ENCODE measurements at places on chromosomes 4 and X. TPM values are rescaled to one million over a fixed set of nuclear protein-coding genes. Genes with fewer than 3 reads are reported as not detected.
A peak's percentile ranks its signal among the peaks of the same experiment; 100 is the strongest.

Gene DUX4
- total RNA-seq: not detected

Gene ART3
- not detected for total RNA-seq

Gene TLR2
- total RNA-seq: 0.13 TPM

Gene LNX1
- 4.0 TPM for total RNA-seq

GRCh38 chr4:138509346-138509745, 267.2 kb upstream of the SLC7A11 start:
- DNase-seq: no peak

- peak; percentile 18 for DNase-seq
Measured at GRCh38 chr4:43132010-43132582, 239.6 kb downstream of the GRXCR1 start.

- DNase-seq: no peak
Measured at GRCh38 chr4:170242471-170242870, 152.7 kb upstream of the AADAT start.

DNA sequence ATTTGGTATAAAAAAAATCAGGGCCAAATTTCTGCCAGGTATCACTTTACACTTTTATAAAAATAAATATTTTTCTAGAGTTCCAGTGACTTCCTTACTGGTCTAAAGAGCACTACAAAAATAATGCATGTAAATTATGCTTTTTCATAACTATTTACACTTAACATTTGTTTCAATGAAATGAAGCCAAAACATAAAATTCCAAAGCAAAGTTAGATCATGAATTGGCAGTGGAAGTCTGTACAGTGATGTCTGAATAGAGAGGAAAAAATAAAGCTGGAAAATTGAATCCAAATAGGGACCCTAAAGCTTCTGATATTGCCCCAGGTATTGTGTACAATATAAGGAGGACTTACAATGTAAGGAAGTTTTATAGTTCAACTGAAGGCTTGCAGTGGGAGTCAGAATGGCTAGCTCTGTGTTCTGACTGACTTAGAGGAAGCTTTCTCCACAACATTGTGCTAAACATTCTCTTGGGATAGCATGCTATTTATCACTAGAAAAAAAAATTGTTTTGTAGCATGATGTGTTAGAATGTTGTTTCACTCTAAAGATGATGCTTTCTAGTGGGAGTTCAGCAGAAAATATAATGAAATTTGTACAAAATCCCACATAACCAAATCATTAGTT, 288.2 kb upstream of the UGT8 start:
- DNase-seq: no peak

GRCh38 chrX:63784902-63785707, at the start of gene ARHGEF9:
Gene ARHGEF9 (minus strand): TSS chrX:63785214. CDS start chrX:63785145, 69 bp downstream.
- DNase-seq: no peak

DNA sequence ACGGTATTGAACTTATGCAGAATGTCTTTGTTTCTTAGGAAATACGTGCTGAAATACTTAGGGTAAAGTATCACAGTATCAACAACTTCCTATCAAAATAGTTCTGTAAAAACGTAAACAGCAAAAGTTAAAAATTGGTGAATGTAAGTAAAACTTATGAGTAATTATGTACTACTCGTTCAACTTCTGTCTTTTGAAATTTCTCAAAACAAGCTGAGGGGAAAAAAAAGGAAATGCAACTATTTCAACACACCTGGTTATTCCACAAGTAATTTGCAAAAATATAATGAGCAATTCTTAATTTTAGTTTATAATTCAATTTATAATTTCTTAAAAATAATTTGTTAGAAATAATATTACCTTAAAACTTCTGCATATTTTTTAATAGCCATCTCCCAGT, 8.3 kb downstream of the PPID start:
- DNase-seq: no peak

GRCh38 chr4:4914059-4914820, 54.8 kb downstream of the MSX1 start:
- peak; percentile 15 for DNase-seq

DNA sequence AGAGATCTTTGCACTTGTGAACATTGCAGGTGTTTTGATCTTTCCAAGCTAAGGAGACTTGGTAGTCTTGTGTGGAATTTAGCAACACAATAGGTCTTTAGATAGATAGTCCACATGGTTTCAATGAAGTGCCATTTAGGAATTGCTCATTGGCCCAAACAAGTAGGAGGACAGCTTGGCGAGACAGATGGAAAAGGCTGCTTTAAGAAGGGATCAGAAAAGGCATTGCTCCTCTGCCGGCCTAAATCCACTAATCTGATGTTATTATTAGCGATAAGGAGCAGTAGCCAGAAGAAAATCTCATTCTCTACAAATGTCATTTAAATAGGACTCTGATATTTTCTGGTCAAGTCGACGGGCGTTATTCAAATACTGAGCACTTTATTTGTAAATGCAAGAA, 99.7 kb downstream of the AFF2 start:
- no peak for DNase-seq

- DNase-seq: no peak
Measured at GRCh38 chrX:84144281-84144680, 43.7 kb downstream of the RPS6KA6 start.

DNA sequence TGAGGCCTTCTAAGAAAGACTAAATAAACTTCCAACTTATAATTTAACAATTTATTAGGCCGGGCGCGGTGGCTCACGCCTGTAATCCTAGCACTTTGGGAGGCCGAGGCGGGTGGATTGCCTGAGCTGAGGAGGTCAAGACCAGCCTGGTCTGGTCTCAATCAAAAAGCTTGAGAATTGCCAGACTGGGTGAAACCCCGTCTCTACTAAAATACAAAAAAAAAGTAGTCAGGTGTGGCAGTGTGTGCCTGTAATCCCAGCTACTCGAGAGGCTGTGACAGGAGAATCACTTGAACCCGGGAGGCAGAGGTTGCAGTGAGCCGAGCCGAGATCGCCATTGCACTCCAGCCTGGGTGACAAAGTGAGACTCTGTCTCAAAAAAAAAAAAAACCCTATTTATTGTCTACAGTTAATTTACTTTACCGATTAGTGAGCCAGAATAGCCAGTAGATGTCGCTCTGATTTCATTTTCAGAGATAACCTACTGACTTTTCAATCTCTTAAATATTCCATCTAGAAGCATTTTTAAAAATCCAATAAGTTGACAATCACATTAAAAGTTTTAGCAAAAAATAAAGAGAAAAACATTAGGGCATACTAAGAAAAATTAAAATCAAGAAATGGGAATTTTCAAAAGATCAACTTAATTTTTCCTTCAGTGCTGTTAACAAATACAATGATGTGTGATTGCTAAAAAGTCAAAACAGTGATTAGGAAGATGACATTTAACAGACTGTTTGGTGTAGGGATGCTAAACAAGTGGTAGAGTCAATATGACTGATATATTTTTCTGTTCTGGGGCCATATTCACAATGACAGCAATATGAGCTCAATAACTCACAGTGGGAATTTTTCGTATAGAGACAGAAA, 4.3 kb upstream of the SHROOM3 start:
- DNase-seq: peak; percentile 61

DNA sequence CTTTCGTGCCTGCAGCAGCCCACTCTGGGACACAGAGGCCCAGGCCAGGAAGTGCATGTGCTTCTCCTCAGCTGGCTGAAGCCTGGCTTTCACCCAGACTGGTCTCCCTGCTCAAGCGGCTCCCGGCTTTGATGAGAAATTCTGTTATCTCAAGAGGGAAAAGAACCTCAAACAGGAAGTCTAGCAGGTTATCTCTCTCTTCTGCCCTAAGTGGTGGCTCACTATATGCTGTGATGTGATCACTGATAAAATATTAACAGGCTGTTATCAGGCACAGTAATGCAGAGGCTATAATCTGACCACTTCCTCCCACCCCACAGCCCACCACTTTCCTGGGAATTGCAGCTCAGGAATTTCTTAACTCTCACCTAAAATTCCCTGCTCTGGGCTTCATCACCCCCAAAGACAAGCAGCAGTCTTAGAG, 13.3 kb downstream of the CLDN2 start:
- DNase-seq: no peak

- DNase-seq: no peak
Measured at GRCh38 chr4:15340902-15341732, 86.7 kb upstream of the C1QTNF7 start.

- no peak for DNase-seq
Measured at GRCh38 chrX:136477026-136477425, 10.7 kb upstream of the BRS3 start.

GRCh38 chr4:128357286-128357685, 69.7 kb upstream of the PGRMC2 start:
- peak; percentile 83 for DNase-seq

DNA sequence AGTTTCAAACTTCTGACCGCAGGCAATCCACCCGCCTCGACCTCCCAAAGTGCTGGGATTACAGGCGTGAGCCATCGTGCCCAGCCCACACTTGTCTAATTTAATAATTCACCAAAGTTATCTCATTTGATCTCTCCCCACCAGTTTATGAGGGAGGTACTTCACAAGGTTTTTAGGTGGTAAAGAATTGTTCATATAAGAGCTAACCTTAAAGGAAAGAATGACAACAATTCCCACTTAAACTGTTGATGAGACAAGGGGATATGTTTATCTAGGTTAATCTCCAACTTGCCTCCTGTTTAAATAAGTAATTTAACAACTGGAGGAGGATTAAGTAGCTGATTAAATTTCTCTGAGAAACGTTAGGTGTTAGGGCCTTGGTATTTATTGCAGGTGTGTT, 117.6 kb upstream of the CBLL2 start:
- DNase-seq: no peak

DNA sequence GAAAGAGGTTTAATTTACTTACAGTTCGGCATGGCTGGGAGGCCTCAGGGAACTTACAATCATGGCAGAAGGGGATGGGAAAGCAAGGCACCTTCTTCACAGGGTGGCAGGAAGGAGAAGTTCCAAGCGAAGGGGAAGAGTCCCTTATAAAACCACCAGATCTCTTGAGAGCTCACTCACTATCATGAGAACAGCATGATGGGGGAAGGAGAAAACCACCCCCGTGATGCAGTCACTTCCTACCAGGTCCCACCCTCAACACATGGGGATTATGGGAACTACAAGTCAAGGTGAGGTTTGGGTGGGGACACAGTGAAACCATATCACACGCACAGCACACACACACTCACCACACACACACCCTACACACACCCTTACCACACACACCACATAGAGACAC, 104.3 kb downstream of the DCTD start:
- no peak for DNase-seq

DNA sequence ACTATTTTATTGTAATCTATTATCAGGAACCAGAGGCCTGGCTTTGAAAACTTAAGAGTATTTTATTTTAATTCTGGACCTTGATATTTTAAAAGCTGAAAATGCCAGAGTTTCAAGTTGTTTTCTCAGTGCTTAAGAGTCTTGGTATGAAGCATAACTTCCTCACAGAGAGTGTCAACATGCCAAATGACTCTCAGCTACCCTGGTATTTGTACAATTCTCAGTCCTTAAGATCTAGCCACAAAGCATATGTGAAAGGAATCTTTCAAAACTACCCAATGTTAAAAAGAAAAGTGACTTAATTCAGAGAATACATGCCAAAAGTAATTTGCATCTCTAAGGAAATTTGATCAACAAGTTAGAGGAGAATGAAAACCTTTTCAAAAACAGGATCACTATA, 171.9 kb downstream of the DKK2 start:
- no peak for DNase-seq

DNA sequence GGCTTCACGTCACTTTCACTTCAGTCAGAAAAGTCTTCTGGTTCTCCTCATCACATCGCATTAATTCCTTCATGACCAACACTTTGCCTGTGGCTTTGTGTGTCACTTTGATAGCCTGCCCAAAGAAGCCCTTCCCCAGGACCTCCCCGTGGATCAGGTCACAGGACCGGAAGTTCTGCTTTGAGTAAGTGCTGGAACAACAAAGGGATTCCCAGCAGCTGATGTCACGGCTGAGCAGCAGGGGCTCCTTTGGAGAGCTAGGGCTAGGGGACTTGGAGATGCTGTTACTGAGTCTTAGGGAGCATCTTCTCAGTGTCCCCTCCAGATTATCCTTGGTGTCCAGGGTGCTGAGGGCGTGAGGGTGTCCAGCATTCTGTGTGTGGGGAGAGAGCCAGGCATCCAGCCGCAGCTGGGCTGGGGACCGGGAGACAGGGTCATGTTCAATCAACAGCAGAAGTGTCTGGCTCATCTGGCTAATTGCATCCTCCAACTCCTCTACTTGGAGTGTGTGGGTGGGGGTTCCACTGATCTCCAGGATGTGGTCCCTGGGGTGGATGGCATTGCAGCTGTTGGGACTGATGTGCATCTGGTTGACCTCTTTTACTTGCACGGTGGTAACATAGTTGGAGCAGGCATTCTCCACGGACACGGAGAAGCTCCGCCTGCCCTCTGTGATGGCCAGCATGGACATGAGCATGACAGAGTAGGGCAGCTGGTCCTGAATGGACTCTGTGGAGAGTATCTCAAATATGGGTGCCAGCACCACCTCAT, 39.2 kb upstream of the ARHGAP6 start:
- DNase-seq: no peak

DNA sequence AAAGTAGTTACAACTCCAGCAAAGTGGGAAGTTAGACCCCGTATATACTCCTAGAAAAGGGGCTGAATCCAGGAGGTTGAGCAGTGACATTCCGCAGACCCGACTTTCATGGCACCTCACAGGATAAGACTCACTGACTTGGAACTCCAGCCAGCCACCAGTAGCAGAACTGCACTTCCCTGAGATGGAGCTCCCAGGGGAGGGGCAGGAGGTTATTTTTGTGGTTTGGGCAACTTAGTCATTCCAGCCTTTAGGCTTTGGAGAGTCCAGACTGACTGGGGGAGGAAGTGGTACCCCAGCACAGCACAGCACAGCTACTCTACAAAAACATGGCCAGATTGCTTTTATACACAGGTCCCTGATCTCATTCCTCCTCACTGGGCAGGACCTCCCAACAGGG, 319.1 kb downstream of the PCDH19 start:
- no peak for DNase-seq

DNA sequence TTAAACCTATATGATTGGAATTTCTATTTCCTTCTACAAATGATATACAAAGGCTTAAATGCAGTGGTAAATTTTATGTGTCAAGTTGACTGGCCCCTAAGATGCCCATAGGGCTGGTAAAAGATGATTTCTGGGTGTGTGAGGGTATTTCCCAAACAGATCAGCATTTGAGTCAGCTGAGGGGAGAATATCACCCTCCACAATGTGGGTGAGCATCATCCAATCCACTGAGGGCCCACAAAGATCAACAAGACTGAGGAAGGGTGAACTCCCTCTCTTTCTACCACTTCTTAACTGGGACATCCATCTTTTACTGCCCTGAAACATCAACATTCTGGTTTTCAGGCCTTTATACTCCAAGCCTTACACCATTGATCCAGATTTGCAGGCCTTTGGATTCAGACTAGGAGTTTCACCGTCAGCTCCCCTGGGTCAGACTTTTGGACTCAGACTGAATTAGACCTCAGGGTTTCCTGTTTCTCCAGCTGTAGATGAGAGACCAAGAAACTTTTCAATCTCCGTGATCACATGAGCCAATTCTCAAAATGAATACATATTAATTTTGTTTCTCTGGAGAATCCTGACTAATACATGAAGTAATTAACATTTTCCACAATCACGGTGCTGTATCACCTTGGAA, 1020.7 kb upstream of the SLIT2 start:
- DNase-seq: no peak

GRCh38 chr4:71009890-71010588, 16.6 kb downstream of the DCK start:
- peak; percentile 31 for DNase-seq
